ENCODE measurements at places on chromosomes 4 and X.

- DNase-seq: no peak
Observed at GRCh38 chr4:6415031-6415705, 57.2 kb downstream of the PPP2R2C start.

- peak; percentile 58 for DNase-seq
Observed at GRCh38 chr4:168724686-168725411, 228.0 kb downstream of the PALLD start.

DNA sequence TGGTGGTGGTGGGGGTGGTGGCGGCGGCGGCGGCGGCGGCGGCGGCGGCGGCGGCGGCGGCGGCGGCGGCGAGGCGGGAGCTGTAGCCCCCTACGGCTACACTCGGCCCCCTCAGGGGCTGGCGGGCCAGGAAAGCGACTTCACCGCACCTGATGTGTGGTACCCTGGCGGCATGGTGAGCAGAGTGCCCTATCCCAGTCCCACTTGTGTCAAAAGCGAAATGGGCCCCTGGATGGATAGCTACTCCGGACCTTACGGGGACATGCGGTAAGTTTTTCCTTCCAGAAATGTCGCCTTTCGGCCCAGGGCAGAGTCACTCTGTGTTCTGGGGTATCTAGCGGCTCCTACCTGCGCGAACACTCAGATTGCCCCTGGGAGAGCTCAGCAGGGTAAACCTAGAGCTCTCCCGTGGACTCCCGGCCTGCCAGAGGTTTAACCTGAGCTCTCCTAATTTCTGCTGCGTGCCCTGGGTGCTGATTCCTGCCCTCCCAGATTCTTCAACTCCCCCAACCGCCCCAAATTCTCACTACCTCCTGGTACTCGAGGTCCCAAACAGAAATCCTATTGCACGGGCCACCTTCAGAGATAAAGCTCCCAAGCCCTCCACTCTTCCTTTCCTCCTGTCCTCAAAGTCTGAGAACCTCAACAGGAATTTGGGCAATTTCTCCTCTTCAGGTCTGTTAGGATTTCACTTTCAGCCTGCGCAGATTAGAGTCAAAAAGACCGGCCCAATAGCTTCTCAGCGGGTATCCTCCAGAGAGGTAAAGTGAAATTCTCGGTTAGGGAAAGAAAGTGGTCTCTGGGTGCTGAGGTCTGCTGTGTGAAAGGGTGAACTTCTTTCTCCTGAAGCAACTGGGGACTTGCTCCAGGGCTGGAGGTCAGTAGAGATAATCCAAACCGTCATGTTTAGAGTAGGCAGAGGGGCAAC is 2.9 kb downstream of the AR start:
- no peak for DNase-seq

GRCh38 chr4:141174457-141174856 is 41.2 kb upstream of the RNF150 start:
- DNase-seq: no peak

DNA sequence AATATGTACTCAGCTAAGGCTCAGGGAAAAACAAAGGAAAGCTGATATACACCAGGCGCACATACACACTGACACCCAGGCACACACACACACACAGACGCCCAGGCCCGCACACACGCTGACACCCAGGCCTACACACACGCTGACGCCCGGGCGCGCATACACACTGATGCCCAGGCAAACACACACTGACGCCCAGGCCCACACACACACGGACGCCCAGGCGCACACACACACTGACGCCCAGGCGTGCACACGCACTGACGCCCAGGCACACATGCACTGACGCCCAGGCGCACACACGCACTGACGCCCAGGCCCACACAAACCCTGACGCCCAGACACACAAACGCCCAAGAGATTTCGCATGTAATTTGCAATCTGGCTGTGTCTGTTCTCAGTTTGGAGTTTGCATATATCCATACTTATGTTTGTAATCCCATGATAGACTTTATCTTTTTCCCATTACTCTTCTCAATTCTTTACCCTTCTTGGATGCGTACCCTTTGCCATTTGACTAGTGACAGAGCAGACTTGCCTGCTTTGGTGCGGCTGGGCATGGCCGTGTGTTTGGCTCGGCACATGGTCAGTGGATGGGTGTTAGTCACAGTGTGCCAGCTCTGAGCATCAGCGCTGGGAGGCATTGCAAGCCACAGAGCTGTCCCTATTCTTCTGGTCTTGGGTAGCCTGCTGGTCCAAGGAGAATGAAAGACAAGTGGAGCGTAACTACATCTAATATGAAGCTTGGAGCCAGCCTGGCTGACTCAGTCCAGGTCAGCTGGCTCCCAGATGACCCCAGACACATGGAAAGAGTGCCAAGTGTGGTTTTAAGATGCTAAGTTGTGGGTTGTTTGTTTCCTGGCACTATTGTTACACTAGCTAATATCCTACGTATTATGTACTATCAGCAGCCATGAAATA is 632.4 kb upstream of the ZFP42 start:
- DNase-seq: no peak

DNA sequence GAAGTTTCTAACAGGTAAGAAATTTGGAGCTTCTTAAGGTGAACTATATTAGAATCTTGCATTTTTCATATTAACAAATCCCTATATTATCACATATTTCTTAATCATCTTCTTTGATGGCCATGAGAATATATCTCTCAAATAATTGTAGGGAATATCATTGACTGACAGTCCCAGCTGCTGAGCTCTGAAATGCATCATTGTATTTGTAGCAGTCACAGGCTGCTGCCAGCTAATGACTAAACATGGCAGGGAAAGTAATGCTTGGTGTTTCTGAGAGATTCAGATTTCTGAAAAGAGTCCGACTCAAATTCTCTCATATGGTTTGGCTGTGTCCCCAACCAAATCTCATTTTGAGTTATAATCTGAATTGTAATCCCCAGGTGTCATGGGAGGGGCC is 171.9 kb downstream of the TRAM1L1 start:
- DNase-seq: no peak

DNA sequence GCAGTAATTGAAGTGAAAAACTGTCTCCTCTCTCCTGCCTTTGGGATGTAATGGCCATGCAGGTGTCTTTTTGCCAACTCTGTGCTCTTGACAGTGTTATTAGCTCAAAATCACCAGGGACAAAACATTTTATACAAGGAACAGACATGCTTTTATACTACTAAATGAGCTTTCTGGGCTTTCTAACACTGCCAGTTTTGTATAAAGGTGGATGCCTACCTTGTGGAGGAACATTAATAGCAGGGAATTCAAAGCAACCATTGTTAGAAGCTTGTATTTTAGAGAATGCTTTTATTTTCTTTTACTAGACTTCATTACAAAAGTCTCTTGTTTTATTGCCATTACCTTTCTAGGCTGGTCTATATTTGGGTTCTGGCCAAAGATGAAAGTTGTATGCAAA is 54.7 kb upstream of the ARSJ start:
- DNase-seq: no peak

Measured in choroid plexus epithelial cell (primary cell).